ENCODE measurements at places on chromosomes 4 and X.

- no peak overlapping the region for H3K27ac ChIP-seq
- peaks cover 4% of the 10 kb centered on the region for H3K4me1 ChIP-seq
- H3K27me3 ChIP-seq, result peaks cover 58% of the 10 kb centered on the region
- no peak for DNase-seq
- H3K4me3 ChIP-seq, result no peak overlapping the region
Observed at GRCh38 chr4:147510962-147511668, 30.2 kb downstream of the EDNRA start.

DNA sequence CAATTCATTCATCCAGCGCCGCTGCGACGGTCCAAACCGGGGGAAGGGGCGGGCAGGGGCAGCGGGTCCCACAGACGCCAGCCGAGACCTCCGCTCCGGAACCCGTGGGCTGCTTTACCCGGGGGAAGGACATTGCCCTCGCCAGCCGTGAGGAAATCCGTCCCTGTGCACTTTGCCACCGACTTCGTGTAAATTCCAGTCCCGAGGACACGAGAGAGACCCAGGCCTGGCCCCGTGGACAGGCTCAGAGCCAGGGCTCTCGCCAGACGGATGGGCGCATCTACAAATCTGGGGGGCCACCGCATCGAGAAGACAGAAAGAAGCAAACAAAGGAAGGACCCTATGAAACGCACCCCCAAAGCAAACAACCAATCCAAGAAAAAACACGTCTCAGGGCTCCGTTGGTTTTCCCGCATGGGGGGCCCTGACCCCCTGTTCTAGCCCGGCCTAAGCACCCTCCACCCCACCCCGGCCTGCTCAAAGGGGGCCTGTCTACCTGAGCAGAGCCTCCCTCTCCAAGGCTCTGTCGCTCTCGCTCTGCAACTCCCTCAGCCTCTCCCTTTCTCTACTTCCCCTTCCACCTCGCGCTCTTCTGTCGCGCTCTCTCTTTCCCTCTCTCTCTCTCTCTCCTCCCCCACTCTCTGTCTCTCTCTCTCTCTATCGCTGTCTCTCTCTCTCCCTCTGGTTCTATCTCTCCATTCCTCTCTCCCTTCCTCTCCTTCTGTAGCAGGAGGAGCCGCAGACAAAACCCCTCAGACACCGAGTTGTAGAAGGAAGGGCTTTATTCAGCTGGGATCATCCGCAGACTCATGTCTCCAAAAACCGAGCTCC, 11.3 kb downstream of the FRG2 start:
- no peak for DNase-seq
- H3K27me3 ChIP-seq, result peaks cover 80% of the 10 kb centered on the region
- peaks cover 32% of the 10 kb centered on the region for H3K4me1 ChIP-seq
- peaks cover 17% of the 10 kb centered on the region for H3K36me3 ChIP-seq
- H3K4me3 ChIP-seq, result peak overlapping the region; percentile 68
- H3K27ac ChIP-seq, result peak overlapping the region; percentile 27

GRCh38 chrX:31374786-31375185, 302.9 kb upstream of the FTHL17 start:
- no peaks in the 10 kb centered on the region for H3K4me1 ChIP-seq
- no peaks in the 10 kb centered on the region for H3K36me3 ChIP-seq
- DNase-seq, result no peak
- H3K27ac ChIP-seq, result no peak overlapping the region

DNA sequence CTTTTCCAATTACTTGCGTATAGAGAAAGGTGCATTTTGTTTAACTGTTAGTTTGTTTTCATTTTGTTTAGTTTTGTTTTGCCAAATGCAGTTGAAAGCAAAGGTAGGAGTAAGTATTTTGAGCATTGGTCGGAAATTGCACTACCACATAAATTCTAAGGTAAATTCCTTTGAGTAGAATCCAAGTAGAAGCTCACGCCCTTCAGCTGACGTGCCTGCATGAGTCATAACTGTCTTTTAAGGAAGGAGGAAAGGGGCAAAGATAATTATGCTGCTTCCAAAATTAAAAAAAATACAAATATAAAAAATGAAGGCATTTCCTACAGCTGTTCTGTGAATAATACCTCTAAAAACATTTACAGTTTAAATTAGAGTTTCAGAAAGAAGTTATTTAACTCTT, 110.2 kb upstream of the MYOZ2 start:
- peaks cover 8% of the 10 kb centered on the region for H3K27me3 ChIP-seq
- no peak for DNase-seq
- H3K4me1 ChIP-seq, result peaks cover 2% of the 10 kb centered on the region
- peaks cover 4% of the 10 kb centered on the region for H3K36me3 ChIP-seq

GRCh38 chrX:30568136-30568535, 9.4 kb downstream of the TASL start:
- H3K27me3 ChIP-seq, result no peaks in the 10 kb centered on the region
- no peak overlapping the region for H3K27ac ChIP-seq
- H3K4me1 ChIP-seq, result peaks cover 2% of the 10 kb centered on the region
- H3K4me3 ChIP-seq, result no peak overlapping the region
- H3K36me3 ChIP-seq, result no peaks in the 10 kb centered on the region
- no peak for DNase-seq

DNA sequence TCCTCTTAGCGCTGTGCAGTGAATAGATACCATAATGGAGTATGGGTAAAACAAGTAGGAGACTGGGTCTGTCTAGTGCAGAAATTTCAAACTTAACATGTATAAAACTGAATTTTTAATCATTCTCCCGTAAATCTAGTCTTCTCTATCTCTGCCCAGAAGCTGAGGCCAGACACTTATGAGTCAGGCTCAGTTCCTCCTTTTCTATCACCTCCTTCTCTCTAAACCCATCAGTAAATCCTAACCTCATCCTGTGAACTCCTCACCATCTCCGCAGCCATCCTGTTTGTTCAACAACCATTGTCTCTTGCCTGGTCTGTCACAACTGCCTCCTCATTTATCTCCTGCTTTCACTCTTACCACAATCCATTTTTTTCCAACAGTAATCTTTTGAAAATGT, 19.8 kb upstream of the SGMS2 start:
- no peak overlapping the region for H3K4me3 ChIP-seq
- H3K4me1 ChIP-seq, result no peaks in the 10 kb centered on the region
- DNase-seq, result no peak
- H3K27me3 ChIP-seq, result peaks cover 60% of the 10 kb centered on the region
- H3K36me3 ChIP-seq, result no peaks in the 10 kb centered on the region

DNA sequence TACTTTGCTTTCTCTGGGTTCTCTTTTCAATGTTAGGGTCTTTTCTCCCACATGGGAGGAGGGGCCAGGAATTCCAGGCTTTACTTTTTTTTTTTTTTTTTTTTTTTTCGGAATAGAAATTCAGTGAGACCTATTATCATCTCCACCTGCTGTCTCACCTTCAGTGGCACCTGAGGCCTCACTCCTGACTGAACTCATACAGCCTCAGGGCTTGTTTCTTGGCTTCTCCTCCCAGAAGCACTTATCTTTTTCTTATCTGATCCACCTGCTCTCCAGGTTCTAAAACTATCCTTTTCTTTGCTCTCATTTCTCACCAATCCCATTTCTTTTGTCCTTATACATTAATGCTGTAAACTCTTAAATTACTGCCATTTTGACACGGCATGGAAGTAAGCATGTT, 117.3 kb upstream of the PPP3CA start:
- H3K27ac ChIP-seq, result no peak overlapping the region
- H3K4me3 ChIP-seq, result no peak overlapping the region
- peaks cover 21% of the 10 kb centered on the region for H3K27me3 ChIP-seq
- H3K4me1 ChIP-seq, result no peaks in the 10 kb centered on the region

All from T-helper 17 cell (primary cell).